Sigmoid colon (tissue), 7 donors: ENCODE measurements at places on chromosomes 11 and 22. TPM values are rescaled to one million over a fixed set of nuclear protein-coding genes. Genes with fewer than 3 reads are reported as not detected.
A peak's percentile ranks its signal among the peaks of the same experiment; 100 is the strongest.

- no peak overlapping the region for H3K27ac ChIP-seq
- peaks cover 9% of the 10 kb centered on the region for H3K4me1 ChIP-seq
- no peaks in the 10 kb centered on the region for H3K27me3 ChIP-seq
- H3K36me3 ChIP-seq = no peaks in the 10 kb centered on the region
- H3K4me3 ChIP-seq = no peak overlapping the region
These were observed 9.0 kb upstream of the OSM start for GRCh38 chr22:30275625-30276024.

GRCh38 chr11:19995145-19995544, 165.1 kb downstream of the DBX1 start:
- peaks cover 28% of the 10 kb centered on the region for H3K36me3 ChIP-seq
- no peaks in the 10 kb centered on the region for H3K27me3 ChIP-seq
- no peak overlapping the region for H3K27ac ChIP-seq
- no peak for DNase-seq
- H3K4me3 ChIP-seq = no peak overlapping the region

DNA sequence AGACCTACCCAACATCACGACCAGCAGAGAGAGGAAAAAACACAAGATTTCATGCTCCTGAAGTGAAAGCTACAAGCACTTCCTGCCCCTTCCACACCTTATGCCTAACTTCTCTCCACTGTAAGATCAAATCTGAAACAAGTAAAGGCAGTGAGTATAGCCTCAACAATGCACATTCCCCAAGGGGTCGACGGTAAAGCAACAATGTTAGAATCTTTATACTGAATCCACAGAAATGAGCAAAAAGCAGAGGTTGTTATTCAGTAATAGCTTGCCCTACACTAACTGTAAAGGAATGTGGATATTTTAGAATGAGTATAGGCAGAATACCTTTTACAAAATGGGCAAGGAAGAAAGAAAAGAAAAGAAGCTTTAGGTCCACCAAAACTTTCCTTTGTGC, 15.6 kb downstream of the ARFGAP3 start:
- no peak overlapping the region for H3K27ac ChIP-seq
- peaks cover 6% of the 10 kb centered on the region for H3K36me3 ChIP-seq
- H3K4me3 ChIP-seq = no peak overlapping the region
- peaks cover 13% of the 10 kb centered on the region for H3K4me1 ChIP-seq
- DNase-seq = no peak

- peaks cover 35% of the 10 kb centered on the region for H3K4me1 ChIP-seq
- DNase-seq = peak; percentile 74
- peak overlapping the region; percentile 53 for H3K4me3 ChIP-seq
These were observed 55.3 kb upstream of the CCDC188 start for GRCh38 chr22:20205964-20206708.

GRCh38 chr11:83691451-83691950, 405.3 kb upstream of the CCDC90B start:
- H3K27ac ChIP-seq = no peak overlapping the region
- no peaks in the 10 kb centered on the region for H3K36me3 ChIP-seq
- DNase-seq = no peak

DNA sequence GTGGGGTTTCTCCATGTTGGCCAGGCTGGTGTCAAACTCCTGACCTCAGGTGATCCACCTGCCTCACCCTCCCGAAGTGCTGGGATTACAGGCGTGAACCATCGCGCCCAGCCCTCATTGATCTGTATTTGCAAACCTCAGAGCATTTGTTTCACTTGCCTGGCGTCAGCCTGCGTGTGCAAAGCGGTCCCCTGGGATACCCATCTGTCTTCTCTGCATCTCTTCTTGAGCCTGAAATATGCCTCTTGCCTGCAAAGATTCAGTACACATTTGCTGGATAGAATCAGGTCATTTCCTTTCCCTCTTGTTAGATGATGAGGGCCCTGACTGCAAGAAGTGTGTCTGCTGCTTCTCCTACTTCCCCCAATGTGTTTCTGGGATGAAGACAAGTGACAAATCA, 1291.0 kb downstream of the TBC1D22A start:
- H3K36me3 ChIP-seq = no peaks in the 10 kb centered on the region
- no peak overlapping the region for H3K4me3 ChIP-seq
- no peak for DNase-seq
- H3K4me1 ChIP-seq = no peaks in the 10 kb centered on the region
- H3K27me3 ChIP-seq = no peaks in the 10 kb centered on the region

DNA sequence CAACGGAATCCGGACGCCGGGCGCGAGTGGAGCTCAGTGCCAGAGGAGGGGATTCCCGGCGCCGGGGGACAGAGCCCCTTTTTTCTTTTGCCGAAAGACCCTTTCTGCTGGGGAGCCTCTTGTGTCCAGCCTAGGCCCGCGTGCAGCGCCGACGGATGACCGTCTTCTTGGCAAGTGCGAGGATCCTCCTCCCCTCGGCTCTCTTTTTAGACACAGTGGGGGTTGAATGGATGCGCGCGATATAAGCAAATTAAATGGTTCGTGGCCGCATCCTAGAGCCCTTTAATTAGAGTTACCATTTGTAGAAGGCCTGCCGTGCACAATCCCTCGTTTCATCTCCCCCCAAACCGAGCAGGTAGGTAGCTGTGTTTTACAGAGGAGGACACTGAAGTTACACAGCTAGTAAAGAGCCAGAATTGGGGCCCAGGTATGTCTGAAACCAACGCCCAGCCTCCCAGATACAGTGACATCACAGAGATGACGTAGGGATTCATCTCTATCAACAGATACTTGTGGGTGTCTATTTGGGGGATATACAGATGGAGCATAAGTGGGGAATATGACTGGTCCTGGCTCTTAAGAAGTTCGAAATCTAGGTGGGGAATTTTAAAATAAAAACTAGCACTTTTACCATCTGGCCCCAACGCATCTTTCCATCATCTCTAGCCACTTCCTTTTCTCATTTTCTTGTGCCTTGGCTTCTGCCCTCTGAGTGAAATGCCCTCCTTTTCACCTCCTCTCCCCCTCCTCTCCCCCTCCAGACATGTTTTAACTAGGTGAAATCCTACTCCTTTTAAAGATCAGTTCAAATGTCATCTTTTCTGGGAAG, 875 bp downstream of the TCP11L1 start:
- H3K4me1 ChIP-seq = no peaks in the 10 kb centered on the region
- H3K27me3 ChIP-seq = no peaks in the 10 kb centered on the region
- H3K36me3 ChIP-seq = peaks cover 5% of the 10 kb centered on the region
- DNase-seq = no peak
- peak overlapping the region; percentile 98 for H3K4me3 ChIP-seq

DNA sequence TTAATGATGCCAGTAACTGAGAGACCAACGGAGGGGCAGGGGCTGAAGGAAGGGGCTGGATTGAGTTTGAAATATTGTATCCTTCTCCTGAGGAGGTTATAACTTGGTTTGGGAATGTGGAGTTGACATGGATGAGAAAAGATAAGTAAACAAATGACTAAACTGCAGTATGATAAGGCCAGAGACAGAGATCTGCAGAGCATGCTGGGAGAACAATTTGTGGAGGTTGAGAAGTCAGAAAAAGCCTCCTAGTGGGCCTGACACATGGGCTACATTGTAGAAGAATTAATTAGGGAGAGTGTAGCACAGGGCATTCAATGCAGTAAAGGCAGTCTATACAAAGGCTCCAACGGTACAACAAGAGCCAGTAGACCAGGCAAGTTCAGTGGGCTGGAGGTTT, 55.9 kb downstream of the SPON1 start:
- DNase-seq = no peak
- H3K4me1 ChIP-seq = peaks cover 5% of the 10 kb centered on the region

GRCh38 chr11:70233511-70233934, 30.4 kb downstream of the FADD start:
- no peak overlapping the region for H3K4me3 ChIP-seq
- H3K36me3 ChIP-seq = no peaks in the 10 kb centered on the region

DNA sequence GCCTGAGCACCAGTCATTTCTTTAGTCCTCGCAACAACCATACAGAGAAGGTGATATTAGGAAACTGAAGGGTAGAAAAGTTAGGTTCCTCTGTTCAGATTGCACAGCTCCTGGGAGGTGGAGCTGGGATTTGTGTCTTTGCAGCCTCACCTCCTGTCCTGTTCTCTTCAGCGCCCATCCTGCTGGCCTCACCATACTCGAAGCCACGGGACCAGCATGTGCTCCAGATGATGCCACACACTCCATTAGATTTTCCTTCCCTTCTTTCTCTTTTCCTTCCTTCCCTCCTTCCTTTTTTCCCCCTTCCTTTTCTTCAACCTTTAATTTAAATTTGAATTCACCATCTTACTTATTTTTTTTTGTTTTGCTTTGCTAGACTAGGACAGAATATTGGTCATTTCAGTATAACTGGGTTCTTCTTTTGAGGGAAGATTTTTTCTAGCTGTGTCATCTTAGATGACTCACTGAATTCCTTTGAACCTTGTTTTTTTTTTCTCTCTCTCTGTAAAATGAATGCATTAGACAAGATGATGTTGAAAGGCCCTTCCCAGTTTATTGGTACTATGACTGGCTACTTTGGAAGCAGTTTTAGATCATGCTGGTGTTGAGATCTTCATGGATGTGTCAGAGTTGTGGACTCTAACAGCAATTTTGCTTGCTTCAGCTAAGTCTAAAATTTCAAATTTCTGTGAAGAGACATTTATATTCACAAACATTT, 662.5 kb upstream of the TENM4 start:
- no peak overlapping the region for H3K4me3 ChIP-seq
- no peak overlapping the region for H3K27ac ChIP-seq
- H3K27me3 ChIP-seq = no peaks in the 10 kb centered on the region
- no peak for DNase-seq
- no peaks in the 10 kb centered on the region for H3K4me1 ChIP-seq

DNA sequence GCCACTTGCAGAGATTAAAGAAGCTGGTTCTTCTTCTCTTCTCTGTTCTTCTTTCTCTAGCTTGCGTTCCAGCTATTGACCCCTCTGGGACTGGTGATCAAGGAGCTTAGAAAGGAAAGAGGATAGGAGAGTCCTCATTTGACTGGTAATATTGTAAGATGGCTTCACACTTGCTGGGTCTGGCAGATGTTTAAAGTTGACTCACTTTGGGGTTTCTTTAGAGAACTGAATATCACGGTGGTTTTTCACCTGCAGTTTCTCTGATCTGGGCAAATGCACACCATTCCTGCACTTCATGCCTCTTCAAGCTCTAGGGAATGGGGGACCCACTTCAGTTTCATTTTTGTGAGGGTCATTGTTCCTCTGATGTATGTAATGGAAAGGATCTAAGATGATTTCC, 41.8 kb upstream of the DEUP1 start:
- DNase-seq = no peak
- no peaks in the 10 kb centered on the region for H3K4me1 ChIP-seq
- H3K36me3 ChIP-seq = no peaks in the 10 kb centered on the region
- no peaks in the 10 kb centered on the region for H3K27me3 ChIP-seq
- H3K4me3 ChIP-seq = no peak overlapping the region
- no peak overlapping the region for H3K27ac ChIP-seq

DNA sequence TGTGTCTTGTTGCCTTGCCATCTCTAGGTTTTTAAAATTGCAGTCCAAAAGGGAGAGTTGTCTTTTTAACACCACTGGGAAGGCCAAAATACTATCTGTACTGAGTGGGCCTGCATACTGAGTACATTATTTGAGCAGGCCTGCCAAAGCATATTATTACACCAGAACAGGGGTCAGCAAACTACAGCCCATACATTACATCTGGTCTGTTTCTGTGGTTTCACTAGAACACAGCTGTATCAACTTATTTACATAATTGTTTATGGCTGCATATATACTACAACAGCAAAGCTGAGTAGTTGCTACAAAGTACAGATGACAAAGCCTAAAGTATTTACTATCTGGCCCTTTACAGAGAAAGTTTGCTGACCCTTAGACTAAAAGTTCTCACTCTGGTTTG, 74.0 kb downstream of the USP35 start:
- no peaks in the 10 kb centered on the region for H3K27me3 ChIP-seq
- no peaks in the 10 kb centered on the region for H3K4me1 ChIP-seq
- no peaks in the 10 kb centered on the region for H3K36me3 ChIP-seq
- no peak overlapping the region for H3K4me3 ChIP-seq

DNA sequence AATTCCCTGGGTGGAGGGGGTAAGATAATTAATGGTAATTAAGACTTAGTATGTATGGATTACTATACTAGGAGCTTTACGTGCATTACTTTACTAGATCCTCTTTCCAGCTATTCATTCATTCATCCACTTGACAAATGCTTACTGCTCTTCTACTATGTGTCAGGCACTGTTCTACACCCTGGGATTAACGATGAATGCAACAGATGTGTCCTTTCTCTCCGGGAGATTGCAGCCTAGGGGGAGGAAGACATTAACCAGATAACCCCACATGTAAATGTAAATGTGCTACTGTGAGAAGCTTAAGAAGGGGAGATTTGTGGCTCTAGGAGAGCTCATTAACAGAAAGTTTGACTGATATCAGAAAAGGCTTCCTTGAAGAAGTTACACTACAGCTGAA, 1.7 kb downstream of the ANKK1 start:
- no peak for DNase-seq
- no peaks in the 10 kb centered on the region for H3K4me1 ChIP-seq
- no peak overlapping the region for H3K4me3 ChIP-seq
- no peaks in the 10 kb centered on the region for H3K36me3 ChIP-seq
- peaks cover 8% of the 10 kb centered on the region for H3K27me3 ChIP-seq

GRCh38 chr22:48905206-48905975, 922.3 kb downstream of the BRD1 start:
- no peak overlapping the region for H3K27ac ChIP-seq
- H3K4me1 ChIP-seq = no peaks in the 10 kb centered on the region
- DNase-seq = peak; percentile 46
- peaks cover 15% of the 10 kb centered on the region for H3K27me3 ChIP-seq
- H3K4me3 ChIP-seq = no peak overlapping the region
- no peaks in the 10 kb centered on the region for H3K36me3 ChIP-seq

DNA sequence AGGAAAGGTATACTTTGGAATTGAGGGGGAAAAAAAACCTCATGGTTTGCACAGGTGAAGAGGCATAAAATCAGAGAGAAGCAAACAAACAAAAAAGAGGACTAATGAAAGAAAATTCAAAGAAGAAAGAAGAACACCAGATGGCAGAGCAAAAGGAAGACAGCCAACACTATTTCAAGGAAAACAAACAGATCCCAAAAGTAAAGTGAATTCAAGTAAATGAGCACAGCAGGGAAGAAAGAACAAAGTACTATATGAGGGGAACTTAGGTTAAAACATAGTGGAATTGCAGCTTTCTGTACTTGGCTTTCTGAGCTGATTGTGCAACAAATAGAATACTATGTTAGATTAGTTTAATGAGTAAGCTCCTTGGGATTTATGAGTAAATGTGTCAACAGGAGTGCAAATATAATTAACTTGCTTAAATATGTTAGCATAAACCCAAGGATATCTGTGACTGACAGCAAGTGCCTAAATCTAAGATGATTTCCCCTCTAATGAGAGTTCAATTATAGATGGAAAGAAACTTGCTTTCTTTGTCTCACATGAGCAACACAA, 404.6 kb upstream of the CNTN5 start:
- H3K36me3 ChIP-seq = no peaks in the 10 kb centered on the region
- no peak overlapping the region for H3K27ac ChIP-seq
- DNase-seq = no peak
- no peaks in the 10 kb centered on the region for H3K27me3 ChIP-seq
- no peaks in the 10 kb centered on the region for H3K4me1 ChIP-seq

- no peaks in the 10 kb centered on the region for H3K36me3 ChIP-seq
- no peak for DNase-seq
- no peaks in the 10 kb centered on the region for H3K4me1 ChIP-seq
- no peak overlapping the region for H3K27ac ChIP-seq
- H3K4me3 ChIP-seq = no peak overlapping the region
These were observed 169.4 kb downstream of the TBC1D22A start for GRCh38 chr22:46931881-46932280.

The AMOTL1 gene
- total RNA-seq = 114 TPM

The TREH gene
- not detected for total RNA-seq

The SLC25A22 gene
- total RNA-seq = 5.4 TPM
